Neural crest cell (in vitro differentiated cells): ENCODE measurements at places on chromosomes 13 and 19.

GRCh38 chr19:38562096-38562495, 55.7 kb downstream of the MAP4K1 start:
- H3K27ac ChIP-seq: peak overlapping the region; percentile 94
- H3K27me3 ChIP-seq: peaks cover 3% of the 10 kb centered on the region
- DNase-seq: no peak
- no peak overlapping the region for H3K4me3 ChIP-seq
- no peaks in the 10 kb centered on the region for H3K4me1 ChIP-seq
- no peaks in the 10 kb centered on the region for H3K36me3 ChIP-seq

DNA sequence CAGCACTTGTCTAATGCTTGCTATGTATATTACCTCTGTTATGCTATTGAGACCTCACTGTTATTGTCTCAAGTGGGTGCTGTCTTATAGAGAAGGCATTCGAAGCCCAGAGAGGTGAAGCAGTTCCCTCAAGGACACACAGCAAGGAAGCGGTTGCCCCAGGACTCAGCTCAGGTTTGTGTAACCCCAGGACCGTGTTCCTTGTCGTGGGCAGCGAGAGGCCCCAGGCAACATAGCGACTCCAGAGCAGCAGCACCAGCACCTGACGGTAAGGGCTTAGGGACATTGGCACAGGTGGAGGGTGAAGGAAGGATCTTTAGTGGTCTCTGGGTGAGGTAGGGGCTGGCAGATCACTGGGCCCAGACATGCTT, 2.4 kb downstream of the KLK15 start:
- H3K27me3 ChIP-seq: peaks cover 56% of the 10 kb centered on the region
- DNase-seq: no peak
- H3K4me1 ChIP-seq: peaks cover 5% of the 10 kb centered on the region
- H3K4me3 ChIP-seq: no peak overlapping the region
- no peak overlapping the region for H3K27ac ChIP-seq

DNA sequence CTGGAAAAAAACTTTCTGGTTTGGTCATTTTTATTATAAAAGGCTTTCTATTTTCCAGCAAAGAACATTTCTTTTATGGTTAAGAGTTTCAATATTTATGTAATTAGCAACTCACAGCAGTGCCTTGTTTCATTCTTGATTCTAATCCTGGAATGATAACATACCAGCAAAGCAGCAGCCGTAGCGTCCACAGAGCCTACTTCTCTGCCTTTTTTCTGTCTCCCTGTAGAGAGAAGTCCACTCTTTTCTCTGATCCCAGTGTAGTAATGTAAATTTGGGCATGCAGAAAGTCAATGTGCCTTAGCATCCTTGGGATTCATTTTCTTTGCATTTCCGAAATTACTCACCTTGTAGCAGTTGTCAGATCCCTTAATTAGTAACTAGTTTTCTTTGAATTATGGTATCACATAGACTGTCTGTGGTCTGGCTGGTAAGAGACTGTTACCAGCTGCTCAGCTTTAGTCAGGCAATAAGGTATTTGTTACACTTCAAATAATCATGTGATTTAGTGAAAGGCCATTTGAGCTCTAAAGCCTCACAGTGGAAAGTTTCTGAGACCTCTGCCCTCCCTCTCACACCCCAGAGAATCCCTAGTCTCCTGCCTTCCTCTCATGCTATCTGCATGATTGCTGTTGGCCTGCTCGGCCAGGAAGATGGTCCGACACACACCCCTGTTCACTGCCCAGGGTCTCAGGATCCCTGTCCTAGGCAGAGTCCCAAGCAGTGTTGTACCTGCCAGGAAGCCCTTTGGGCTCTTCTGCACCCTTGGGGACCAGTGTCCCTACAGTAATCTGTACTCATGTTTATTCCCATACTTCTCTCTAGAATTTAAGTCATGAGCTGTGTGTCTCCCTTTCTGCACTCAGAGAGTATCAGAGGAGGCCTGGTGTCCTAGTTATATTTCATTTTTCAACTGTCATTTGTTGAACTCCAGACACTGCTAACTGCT, 86.3 kb downstream of the LRCH1 start:
- H3K4me3 ChIP-seq: no peak overlapping the region
- H3K36me3 ChIP-seq: peaks cover 7% of the 10 kb centered on the region
- no peak overlapping the region for H3K27ac ChIP-seq
- DNase-seq: no peak

GRCh38 chr19:55712804-55713631, 25.2 kb downstream of the NLRP9 start:
- H3K36me3 ChIP-seq: peaks cover 7% of the 10 kb centered on the region
- no peak overlapping the region for H3K27ac ChIP-seq
- no peaks in the 10 kb centered on the region for H3K4me1 ChIP-seq
- peaks cover 18% of the 10 kb centered on the region for H3K27me3 ChIP-seq
- H3K4me3 ChIP-seq: no peak overlapping the region

DNA sequence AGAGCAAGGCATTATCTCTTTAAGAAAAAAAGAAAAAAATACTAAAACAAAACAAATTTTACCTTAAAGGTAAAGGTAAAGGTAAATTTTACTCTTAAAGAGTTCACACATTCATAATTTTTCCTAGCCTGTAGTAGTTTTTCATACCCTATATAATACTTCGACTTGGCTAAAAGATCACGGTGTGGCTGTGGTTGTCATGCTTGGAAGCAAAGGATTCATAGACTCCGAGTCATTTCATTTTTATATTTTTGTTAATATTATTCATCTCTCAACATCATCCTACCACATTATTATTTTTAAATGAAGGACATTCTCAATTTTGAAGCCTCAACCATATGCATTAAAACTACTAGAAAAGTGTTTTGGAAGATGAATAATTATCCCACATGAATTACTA, 52.7 kb downstream of the PIBF1 start:
- H3K4me1 ChIP-seq: no peaks in the 10 kb centered on the region
- DNase-seq: no peak
- H3K27me3 ChIP-seq: no peaks in the 10 kb centered on the region
- no peak overlapping the region for H3K4me3 ChIP-seq
- H3K36me3 ChIP-seq: peaks cover 42% of the 10 kb centered on the region

- no peak overlapping the region for H3K27ac ChIP-seq
- no peak overlapping the region for H3K4me3 ChIP-seq
Measured at GRCh38 chr13:53368948-53369347, 340.3 kb downstream of the OLFM4 start.

GRCh38 chr13:48731001-48731658, 77.4 kb downstream of the CYSLTR2 start:
- no peaks in the 10 kb centered on the region for H3K36me3 ChIP-seq
- peaks cover 3% of the 10 kb centered on the region for H3K4me1 ChIP-seq
- no peak overlapping the region for H3K27ac ChIP-seq
- H3K4me3 ChIP-seq: no peak overlapping the region
- no peak for DNase-seq
- no peaks in the 10 kb centered on the region for H3K27me3 ChIP-seq

GRCh38 chr13:59790626-59791025, 373.1 kb downstream of the DIAPH3 start:
- no peaks in the 10 kb centered on the region for H3K36me3 ChIP-seq
- DNase-seq: no peak
- H3K4me1 ChIP-seq: peaks cover 13% of the 10 kb centered on the region

- H3K36me3 ChIP-seq: peaks cover 22% of the 10 kb centered on the region
- no peak overlapping the region for H3K27ac ChIP-seq
- H3K4me1 ChIP-seq: no peaks in the 10 kb centered on the region
- no peak overlapping the region for H3K4me3 ChIP-seq
- no peaks in the 10 kb centered on the region for H3K27me3 ChIP-seq
Measured at GRCh38 chr19:56360841-56361240, 32.5 kb downstream of the ZNF582 start.

GRCh38 chr13:39565036-39565949, 37.7 kb downstream of the LHFPL6 start:
- no peak for DNase-seq
- peak overlapping the region; percentile 69 for H3K27ac ChIP-seq
- peak overlapping the region; percentile 65 for H3K4me3 ChIP-seq
- peaks cover 51% of the 10 kb centered on the region for H3K4me1 ChIP-seq

- H3K36me3 ChIP-seq: no peaks in the 10 kb centered on the region
- no peak overlapping the region for H3K27ac ChIP-seq
- peak; percentile 65 for DNase-seq
- peaks cover 91% of the 10 kb centered on the region for H3K27me3 ChIP-seq
Measured at GRCh38 chr19:53906211-53907192, 2.6 kb upstream of the CACNG7 start.

DNA sequence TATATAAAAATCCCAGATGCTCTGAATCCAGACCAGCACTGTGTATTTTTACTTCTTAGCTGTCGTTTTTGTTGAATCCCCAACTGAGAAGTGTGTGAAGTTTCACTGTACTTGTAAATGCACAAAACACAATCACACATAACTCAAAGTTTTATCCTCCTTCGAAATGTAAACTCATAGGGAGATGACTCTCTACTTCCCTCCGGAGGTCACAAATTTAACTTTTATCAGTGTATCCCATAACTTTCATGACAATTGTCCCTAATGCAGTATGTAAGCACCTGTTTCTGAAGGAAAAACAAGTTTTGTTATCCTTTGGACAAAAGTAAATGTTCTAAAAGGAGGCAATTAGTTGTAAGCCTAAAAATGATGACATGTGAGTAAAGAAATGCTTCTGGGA, 665.0 kb upstream of the SLITRK6 start:
- no peak overlapping the region for H3K4me3 ChIP-seq
- H3K27me3 ChIP-seq: no peaks in the 10 kb centered on the region

- no peak overlapping the region for H3K4me3 ChIP-seq
- H3K27ac ChIP-seq: no peak overlapping the region
- peaks cover 14% of the 10 kb centered on the region for H3K36me3 ChIP-seq
- no peaks in the 10 kb centered on the region for H3K27me3 ChIP-seq
Measured at GRCh38 chr19:33032218-33032781, 32.4 kb downstream of the RHPN2 start.

DNA sequence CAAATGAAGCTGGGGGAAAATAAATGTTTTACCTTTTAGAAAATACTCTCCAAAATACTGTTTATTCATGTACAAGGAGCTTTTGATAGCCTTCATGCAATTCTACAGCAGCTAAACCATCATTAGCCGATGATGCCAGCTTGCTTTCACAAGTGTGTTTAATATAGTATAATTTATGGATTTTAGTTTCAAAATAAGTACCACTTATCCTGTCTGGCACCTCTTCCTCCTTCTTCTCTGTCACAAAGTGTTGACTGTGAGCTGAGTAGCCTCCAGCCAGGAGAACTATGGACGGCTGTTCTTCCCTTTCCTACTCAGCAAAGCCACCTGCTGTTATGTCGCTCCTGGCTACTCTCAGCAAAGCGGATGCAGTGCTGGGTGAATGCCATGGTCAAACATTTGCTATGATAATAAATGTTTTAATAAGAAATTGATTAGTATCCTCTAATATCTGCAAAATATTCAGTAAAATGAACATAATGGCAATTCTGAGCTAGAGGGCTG, 238.2 kb downstream of the LIG4 start:
- no peaks in the 10 kb centered on the region for H3K4me1 ChIP-seq
- DNase-seq: no peak
- no peak overlapping the region for H3K27ac ChIP-seq
- no peaks in the 10 kb centered on the region for H3K36me3 ChIP-seq

DNA sequence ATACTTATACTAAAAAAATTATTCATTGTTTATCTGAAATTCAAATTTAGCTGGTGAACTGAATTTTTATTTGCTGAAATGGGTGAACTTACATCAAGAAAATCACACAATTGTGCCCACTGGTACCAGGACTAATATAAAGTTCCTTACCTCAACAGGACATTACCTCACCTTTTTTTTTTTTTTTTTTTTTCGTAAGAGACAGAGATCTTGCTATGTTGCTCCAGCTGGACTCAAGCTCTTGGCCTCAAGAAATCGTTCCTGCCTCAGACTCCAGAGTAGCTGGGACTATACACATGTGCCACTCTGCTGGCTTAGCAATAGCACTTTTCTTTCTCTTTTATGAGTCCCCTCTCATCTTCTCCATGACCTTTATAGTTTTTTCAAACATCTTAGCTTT, 22.5 kb upstream of the NDFIP2 start:
- no peak for DNase-seq
- no peaks in the 10 kb centered on the region for H3K27me3 ChIP-seq
- no peak overlapping the region for H3K27ac ChIP-seq
- peaks cover 3% of the 10 kb centered on the region for H3K4me1 ChIP-seq
- no peaks in the 10 kb centered on the region for H3K36me3 ChIP-seq

GRCh38 chr19:5128251-5128935, 159.5 kb downstream of the KDM4B start:
- DNase-seq: peak; percentile 43
- no peaks in the 10 kb centered on the region for H3K36me3 ChIP-seq
- H3K4me3 ChIP-seq: no peak overlapping the region
- peak overlapping the region; percentile 12 for H3K27ac ChIP-seq
- no peaks in the 10 kb centered on the region for H3K27me3 ChIP-seq

DNA sequence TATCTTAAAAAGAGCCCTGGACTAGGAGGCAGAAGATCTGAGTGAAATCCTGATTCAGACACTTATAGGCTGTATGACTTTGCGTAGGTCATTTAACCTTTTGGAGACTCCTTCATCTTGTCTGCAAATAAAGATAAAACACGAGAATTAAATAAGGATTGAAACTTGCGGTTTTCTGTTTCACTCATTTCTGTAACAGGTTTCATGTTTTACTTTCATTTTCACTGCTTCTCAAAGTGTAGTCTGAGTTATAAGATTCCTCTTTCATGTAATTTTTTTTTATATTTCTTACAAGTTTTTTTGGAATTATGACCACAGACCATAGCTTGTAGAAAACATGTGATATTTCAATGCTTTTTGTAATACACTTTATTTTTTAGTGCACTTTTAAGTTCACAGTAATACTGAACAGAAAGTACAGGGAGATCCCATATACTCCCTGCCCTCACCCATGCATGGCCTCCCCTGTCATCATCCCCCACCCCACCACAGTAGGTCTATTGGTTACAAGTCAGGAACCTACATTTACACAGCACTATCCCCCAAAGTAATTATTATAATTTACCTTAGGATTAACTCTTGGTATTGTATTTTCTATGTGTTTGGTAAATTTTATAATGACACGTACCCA, 174.6 kb downstream of the ITGBL1 start:
- no peaks in the 10 kb centered on the region for H3K36me3 ChIP-seq
- peaks cover 12% of the 10 kb centered on the region for H3K4me1 ChIP-seq
- H3K27me3 ChIP-seq: no peaks in the 10 kb centered on the region
- H3K27ac ChIP-seq: no peak overlapping the region
- no peak for DNase-seq

- H3K4me1 ChIP-seq: peaks cover 5% of the 10 kb centered on the region
- H3K27me3 ChIP-seq: no peaks in the 10 kb centered on the region
- H3K27ac ChIP-seq: no peak overlapping the region
Measured at GRCh38 chr19:50377051-50377461, 799 bp downstream of the NR1H2 start.

- no peak for DNase-seq
- peaks cover 51% of the 10 kb centered on the region for H3K4me1 ChIP-seq
- peaks cover 4% of the 10 kb centered on the region for H3K36me3 ChIP-seq
- H3K4me3 ChIP-seq: peak overlapping the region; percentile 74
- no peaks in the 10 kb centered on the region for H3K27me3 ChIP-seq
Measured at GRCh38 chr19:10876459-10877240, 5.3 kb downstream of the CARM1 start.

GRCh38 chr19:1875646-1876495, 9.4 kb downstream of the ABHD17A start:
- peaks cover 2% of the 10 kb centered on the region for H3K36me3 ChIP-seq
- H3K4me3 ChIP-seq: peak overlapping the region; percentile 94
- H3K27ac ChIP-seq: peak overlapping the region; percentile 97
- no peaks in the 10 kb centered on the region for H3K27me3 ChIP-seq
- peaks cover 24% of the 10 kb centered on the region for H3K4me1 ChIP-seq
- peak; percentile 82 for DNase-seq
